ENCODE measurements at places on chromosomes 13 and 19.

GRCh38 chr13:66162470-66162869, 1067.7 kb downstream of the PCDH9 start:
- DNase-seq, result no peak

DNA sequence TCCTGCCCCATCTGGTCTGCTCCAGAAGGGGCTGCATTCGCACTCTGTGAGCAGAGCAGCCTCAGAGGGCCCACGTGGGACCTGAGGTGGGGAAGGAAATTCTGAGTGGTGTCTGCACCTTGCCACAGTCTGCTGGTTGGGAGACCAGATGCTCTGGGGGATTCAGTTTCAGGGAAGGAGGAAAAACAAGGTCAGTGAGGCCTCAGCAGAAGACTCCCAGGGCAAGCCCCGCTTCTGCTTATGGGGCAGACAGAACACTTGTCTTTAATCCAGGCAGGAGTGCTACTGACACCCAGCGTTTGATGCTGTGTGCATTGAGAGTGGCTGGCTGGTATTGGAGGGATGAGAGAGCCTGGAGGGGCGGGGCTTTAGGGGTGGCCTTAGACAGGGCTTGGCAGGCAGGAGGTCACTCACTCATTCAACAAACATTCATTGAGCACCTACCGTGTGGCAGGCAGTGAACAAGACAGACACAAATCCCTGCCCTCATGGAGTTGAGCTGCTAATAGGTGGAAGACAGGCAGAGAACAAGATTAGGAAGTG, 4.9 kb upstream of the CLEC17A start:
- no peak for DNase-seq

GRCh38 chr19:13098277-13099072, 4.2 kb downstream of the LYL1 start:
- DNase-seq, result no peak

GRCh38 chr19:28118235-28118634, 1094.7 kb downstream of the UQCRFS1 start:
- DNase-seq, result no peak

GRCh38 chr19:46463516-46463915, 7.8 kb downstream of the PNMA8A start:
- no peak for DNase-seq

GRCh38 chr19:1989513-1990229, 25.8 kb downstream of the BTBD2 start:
- DNase-seq, result no peak

DNA sequence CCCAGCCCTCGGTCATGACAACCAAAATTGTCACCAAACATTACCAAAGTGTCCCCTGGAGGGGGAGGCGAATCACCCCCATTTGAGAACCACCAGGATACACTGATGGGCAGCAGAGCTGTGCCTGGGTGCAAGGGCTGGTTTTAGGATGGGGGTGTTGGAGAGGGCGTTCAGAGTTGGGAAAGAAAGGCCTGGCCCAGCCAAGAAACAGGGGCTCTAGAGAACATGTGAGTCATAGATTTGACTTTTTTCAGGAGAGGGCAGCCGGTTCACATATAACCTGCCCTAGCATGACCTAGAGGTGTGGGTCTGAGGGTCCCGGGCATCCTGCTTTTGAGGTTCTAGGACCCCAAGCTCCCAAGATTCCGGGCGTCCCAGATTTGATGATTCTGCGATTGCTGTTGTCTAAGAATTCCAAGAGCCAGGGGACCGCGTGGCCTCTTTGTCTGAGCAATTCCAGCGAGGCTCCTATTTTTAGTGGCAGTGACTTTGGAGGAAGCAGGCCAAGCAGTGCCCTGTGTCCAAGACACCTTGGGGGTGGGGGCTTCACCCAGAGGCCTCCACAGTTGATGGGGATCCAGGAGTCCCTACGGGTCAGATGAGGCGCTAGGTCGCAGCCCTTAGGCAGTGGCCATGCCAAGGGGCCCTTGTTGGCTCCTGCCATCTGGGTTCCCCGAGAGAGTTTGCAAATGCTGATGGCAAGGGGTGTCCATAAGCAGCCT, 5.1 kb downstream of the WIZ start:
- no peak for DNase-seq

DNA sequence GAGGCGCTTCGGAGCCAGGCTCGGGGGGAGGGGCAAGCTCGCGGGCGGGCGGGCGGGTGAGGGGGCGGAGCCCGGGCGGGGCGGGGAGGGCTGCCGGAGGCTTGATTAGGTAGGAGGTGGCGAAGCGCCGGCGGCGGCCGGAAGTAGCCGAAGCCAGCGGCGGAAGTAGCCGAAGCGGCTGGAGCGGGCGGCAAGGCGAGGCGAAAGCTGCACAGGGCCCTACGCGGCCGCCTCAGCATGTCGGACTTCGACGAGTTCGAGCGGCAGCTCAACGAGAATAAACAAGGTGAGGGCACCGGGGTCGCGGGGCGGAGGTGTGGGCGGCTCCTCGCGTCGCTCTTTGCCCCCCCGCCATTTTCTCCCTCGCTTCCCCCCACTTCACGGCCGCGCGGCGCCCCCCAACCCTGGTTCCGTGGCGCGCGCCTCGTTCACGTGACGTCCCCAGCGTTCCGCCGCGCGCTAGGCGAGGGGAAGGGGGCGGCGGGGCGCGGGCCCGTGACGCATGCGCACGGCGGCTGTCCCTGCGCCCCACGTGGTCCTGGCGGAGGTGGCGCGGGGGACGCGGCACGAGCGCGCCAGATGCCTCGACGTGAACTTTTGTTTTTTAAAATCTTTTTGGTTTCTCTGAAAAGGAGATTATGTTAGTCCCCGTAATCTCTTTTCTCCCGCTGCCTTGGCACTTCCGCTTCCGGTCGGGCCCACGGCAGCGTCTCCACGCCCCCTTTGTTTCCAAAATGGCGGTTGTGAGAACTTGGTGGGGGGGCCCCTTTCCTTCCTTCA, at the start of gene U2AF2:
U2AF2 (plus strand) TSS at position 168 of the 780 bp plus-strand sequence; CDS start at position 238, 70 bp downstream.
- peak; percentile 93 for DNase-seq

GRCh38 chr13:45299194-45299593, 41.8 kb downstream of the TPT1 start:
- no peak for DNase-seq

- no peak for DNase-seq
Observed at GRCh38 chr13:100124265-100124664, 35.4 kb downstream of the PCCA start.

DNA sequence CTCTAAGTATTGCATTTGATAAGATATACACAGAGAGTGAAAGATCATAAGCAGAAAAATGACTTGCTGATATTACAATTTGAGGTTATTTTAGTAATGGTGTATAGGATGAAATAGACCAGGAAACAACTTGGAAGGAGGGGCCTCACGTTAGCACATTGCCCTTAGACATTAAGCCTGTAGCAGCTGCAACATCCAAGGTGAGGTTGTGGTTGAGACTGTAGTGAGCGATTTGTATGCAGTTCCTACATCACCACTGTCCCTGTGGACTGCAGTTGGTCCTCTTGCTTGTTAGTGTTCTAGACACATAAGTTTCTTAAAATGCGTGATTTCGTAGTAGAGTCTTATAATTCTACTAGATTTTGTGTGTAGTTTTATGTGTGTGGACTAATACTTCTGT, 311.3 kb downstream of the ATP8A2 start:
- DNase-seq, result no peak

- no peak for DNase-seq
Observed at GRCh38 chr19:9967326-9967725, 31.0 kb upstream of the OLFM2 start.

DNA sequence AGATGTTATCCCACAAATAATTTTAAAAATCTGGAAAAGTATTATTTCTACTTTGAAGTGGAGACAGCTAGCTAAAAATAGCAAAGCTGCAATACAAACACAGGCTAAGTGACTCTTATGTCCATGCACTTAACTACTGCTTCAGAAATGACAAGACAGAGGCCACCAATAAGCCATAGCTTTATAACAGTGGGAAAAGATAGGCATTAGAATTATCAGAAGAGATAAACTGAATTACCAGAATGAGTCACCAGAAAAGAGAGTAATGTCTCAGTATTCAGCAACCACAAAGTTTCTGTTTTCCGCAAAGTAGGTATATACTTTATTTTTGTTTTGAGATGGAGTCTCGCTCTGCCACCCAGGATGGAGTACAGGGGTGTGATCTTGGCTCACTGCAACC, 17.1 kb downstream of the CLN5 start:
- DNase-seq, result no peak

GRCh38 chr13:98328511-98328910, 151.4 kb upstream of the RNF113B start:
- no peak for DNase-seq

DNA sequence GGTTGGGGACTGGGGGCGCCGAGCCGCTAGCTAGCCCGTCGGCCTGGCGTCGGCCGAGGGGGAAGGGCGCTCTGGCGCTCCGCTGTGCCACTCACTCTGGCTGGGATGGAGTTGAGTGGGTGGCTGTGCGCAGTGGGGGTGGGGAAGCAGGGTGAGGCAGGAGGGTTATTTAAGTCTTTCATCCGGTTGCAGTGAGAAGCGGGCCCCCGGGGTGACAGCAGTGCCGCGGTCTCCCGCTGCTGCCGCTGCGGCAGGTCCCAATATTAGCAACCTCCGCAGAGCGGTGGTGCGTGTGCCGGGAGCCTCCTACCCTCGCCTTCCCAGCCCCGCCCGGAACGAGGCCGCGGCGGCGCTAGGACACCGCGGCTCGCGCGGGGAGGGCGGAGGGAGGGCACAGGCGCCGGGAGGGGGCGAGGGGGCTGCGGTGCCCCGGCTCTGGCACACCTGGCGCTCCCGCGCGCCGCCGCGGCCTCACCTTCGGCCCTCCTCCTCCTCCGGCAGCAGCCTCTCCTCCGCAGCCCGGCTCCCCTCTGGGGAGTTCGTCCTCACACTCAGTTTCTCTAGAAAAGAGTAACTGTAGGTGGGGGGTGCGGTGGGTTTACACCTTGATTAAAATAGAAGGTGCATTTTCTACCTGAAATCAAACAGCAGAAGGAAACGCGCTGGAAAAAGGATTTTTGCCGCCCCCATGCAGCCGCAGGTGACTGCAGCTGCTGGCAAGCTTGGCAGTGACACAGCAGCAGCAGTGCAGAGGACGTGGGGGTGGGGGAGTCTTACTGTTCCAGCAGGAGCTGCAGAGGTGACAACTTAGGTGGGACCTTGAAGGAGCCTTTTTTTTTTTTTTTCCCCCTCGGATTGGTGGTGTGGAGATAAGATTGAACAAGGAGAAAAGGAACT, 4.5 kb downstream of the FGF9 start:
- no peak for DNase-seq

GRCh38 chr19:38537071-38537936, 80.4 kb downstream of the MAP4K1 start:
- DNase-seq, result no peak

DNA sequence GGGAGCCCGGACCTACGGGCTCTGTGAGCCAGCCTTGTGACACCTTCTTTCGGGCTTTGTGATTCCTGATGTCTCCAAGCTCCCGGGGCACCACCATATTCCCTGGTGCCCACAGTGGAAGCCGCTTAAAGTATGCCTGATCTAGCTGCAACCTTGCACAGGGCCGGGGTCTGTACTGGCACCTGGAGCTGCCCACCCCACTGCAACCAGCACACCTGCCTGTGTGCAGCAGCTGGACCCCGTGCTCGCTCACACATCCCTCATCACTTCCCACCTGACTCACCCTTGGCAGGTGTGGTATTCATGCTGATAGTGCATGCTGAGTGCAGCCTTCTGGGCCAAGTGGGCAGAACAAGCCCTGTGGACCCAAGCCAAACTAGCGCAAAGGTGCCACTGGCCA, 1981.1 kb upstream of the PCDH20 start:
- no peak for DNase-seq

DNA sequence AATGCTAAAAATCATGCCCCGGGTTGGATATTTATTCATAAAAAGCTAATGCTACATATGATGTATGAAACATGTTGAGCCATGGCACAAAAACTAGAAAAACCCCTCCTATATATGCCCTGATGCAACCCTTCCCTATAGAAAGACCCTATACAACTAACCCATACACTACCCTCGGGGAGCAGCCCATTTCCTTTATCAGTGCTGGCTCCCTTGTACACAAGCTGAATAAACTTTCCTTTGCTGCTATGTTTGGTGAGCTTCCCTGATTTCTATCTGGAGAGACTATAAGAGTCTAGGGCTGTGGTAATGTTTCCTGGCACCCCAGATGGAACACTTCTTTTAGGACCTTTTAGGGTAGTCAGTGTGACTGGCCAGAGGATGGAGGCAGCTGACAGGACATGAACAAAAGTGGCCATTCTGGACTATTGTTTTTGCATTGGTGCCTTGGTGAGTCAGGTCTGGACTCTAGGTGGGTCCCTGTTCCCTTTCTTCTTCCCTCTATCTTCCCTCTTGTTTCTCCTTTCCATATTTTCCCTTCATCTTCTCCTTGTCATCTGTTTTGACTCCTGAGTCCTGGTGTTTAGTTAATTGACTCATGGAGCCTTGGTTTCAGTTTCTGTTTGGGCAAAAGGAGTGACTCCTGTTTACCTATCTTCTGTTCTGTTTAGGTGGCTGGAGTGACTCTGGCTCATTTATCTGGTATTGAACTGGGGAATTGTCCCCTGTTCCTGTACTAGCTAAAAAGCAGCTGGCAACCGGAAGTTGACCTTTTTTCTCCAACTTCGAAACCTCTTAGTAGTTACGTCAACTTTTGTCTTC, 1321.8 kb upstream of the PCDH9 start:
- no peak for DNase-seq

- no peak for DNase-seq
Observed at GRCh38 chr19:1237754-1238368, at the start of gene CBARP. TSS of gene CBARP (minus strand) at chr19:1238005. CDS start at chr19:1236100, 1,905 bp downstream.

DNA sequence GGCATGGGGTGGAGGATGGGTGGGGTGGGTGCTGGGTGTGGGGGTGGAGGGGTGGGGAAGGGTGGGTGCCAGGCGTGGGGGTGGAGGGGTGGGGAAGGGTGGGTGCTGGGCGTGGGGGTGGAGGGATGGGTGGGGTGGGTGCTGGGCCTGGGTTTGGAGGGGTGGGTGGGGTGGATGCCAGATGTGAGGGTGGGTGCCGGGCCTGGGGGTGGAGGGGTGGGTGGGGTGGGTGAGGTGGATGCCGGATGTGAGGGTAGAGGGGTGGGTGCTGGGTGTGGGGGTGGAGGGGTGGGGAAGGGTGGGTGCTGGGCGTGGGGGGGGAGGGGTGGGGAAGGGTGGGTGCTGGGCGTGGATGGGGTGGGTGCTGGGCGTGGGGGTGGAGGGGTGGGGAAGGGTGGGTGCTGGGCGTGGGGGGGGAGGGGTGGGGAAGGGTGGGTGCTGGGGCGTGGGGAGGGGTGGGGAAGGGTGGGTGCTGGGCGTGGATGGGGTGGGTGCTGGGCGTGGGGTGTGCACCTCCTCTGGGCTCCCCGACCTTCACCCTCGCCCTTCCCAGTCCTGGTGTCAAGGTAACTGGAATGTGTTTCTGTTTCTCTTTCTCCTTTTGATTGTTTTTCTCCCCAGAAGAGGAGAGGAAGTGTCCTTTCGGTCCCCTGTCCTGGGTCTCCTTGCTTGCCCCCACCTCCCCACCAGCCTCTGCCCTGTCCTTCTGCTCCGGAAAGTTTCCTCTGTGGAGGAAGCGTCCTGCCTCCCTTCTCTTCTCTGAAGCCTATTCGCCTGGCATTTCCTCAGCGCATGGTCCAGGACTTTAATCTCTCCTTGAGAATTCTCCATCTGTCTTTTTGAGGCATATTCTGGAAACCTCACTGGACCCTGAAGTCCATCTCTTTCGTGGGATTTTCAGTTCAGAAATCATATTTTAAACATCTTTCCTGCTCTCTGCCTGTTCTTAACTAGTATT, 22.9 kb upstream of the CFAP97D2 start:
- DNase-seq, result no peak

- DNase-seq, result no peak
Observed at GRCh38 chr19:20964798-20965197, 41.7 kb downstream of the ZNF85 start.

All from activated naive CD8-positive, alpha-beta T cell treated with anti-CD3 and anti-CD28 coated beads, Interleukin-2, amount 50 U/mL, for 16 hours (primary cell).